ENCODE measurements at places on chromosomes 4 and X.

- no peak for DNase-seq
Observed at GRCh38 chr4:6990661-6991060, 52.5 kb upstream of the TADA2B start.

DNA sequence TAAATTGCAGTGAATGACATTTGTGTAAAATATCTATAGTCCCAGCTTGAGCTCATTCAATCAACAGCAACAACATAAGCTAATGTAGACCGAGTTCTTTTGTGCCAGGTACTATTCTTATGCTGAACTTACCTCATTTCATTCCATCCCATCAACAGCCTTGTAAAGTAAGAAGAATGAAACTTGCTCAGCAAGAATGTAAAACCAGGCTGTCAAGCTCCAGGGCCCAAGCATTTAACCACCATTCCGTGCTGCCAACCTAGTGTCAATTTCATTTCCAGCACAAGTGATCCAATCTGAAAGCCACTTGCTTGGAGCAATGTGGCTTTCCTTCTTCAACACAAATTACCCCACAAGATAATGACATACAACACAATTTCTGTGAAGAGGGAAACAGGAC is 36.6 kb downstream of the RASSF6 start:
- no peak for DNase-seq

- no peak for DNase-seq
Observed at GRCh38 chr4:164350061-164350460, 403.9 kb upstream of the SMIM31 start.

GRCh38 chrX:100874325-100874724 is at the start of gene NOX1:
Gene NOX1, minus strand, starts transcription at chrX:100874359. Its CDS starts 220 bp downstream, at chrX:100874139.
- DNase-seq, result no peak

GRCh38 chrX:9885150-9885549 is 82.0 kb upstream of the CLDN34 start:
- no peak for DNase-seq

DNA sequence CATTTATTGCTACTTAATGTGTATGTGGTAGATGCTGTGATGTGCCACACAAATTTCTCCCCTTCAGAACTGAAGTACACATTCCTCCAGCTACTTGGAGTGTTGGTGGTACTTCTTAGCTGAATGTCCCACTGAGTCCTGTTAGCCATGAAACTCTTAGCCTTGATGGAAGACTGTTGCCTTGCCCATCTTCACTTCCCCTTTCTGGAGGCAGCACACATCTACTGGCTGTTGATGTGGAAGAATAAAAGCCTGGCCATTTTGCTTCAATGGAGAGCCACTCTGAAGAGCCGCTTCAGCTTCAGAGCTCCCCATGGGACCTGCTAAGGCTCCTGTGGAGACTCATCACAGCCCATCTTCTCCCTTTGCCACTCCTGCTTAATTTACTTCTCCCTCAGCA is 157.7 kb upstream of the PITX2 start:
- DNase-seq, result no peak

DNA sequence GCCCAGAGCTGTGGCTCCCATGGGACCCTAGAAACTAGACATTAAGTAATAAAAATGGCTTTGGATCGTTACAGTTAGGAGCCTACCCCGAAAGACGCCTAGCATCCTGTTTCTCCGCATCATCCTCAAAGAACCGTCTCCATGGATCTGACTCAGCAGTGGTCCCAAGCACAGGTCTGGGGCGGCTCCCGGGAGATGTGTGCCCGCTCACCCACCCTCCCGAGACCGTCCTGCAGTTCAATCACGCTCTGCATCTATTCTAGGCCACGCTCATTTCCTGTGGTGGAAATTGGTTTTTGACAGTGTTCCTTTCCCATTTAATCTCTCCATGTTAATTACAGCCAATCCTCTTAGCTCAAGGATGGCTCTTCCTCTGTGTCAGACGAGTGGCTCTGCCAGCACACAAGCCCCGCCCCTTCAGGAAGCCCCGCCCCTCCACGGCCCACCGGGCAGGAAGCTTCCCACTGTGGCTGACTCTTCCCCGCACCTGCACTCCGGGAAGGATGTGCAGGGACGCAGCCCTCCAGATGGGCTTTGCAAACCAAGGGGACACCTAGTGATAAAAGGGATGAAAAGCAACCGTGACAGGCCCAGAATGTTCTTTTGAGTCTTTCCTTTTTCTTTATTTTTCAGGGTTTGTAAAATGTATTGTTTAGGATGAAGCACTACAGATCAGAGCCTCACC is 34.5 kb upstream of the HELT start:
- no peak for DNase-seq

DNA sequence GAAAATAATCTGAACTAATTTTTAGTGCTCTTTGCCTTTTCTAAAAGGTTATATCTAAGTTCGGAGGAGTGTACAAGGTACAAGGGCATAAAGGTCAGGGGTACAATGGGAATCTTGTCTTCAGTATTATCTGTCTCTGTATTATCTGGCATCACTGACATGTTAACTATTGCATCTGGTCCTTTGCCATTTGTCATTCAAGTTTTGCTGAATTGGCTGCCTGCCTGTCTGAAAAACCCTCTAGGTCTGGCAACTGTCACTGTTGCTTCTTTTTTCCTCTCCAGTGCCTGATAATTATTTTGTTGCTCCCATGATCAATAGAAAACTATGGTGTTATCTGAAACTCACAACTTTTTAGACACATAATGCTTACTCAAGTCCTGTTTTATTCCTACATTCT is 112.5 kb upstream of the STK26 start:
- no peak for DNase-seq

DNA sequence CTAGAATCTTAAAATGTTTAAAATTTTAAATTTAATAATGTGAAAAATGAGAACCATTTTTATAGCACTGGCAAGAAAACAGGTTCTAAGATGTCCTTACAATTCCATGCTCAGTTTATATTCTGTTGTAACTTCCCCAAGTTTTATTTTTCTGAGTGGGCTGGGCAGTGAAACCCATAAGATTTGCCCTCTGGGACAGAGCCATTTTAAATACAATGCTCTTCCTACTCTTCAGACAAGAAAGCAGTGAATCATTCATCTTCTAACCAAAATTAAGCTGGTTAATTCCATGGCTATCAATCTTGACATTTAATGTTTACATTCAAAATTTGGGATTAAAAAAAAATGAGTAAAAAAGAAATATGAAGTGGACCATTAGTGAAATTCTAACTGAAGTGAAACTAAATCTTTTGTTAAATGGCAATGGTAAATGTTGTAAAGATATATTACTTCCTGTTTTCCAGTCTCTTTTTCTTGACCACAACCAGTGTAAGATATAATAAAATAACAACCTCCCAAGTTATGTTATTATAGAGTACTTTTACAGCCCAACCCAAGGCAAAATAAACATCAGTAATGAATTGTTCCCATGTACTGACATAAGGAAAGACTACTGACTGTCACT is 37.2 kb upstream of the PTPN13 start:
- no peak for DNase-seq

DNA sequence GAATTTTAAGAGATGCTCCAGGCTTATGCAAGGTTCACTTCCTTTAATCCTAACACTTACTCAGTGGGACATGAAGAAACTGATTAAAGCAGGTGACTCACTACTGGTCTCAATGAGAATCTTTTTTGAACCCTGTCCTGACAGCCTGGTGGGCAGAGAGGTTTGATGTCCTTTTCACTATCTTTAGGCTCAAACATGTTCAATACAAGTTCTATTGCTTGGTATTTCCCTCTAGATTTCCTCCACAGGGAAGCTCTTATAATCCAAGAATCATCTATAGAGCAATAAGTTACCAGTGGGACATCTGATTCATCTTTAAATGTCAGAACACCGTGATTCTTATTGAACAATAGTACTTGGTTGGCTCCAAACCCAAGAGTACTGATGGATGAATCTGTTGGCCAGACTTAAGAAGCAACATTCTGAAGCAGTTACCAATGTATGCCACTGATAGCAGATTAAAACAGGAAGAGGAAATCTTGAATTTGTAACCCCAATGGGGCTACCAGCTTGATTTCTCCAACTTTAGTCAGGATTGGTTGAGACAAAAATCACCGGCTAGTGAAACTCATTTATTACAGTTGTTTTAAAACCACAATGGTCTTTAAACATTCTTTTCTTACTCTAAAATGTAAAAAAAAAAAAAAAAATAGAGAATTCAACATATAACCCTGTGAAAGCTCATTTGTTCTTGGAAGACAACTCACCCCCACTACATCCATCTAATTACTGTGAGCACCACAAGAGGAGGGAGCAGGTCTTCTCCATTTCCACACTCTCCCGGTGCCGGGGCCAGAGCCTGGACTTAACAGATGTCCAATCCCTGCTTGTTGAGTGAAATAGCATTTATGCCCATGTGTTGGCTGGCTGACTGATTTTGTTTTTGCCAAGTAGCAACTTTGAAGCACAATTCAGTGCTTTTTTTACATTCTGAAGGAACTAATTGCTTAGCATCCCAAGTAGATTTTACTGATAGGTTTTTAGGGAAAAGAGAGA is 43.3 kb downstream of the FGFBP1 start:
- no peak for DNase-seq

DNA sequence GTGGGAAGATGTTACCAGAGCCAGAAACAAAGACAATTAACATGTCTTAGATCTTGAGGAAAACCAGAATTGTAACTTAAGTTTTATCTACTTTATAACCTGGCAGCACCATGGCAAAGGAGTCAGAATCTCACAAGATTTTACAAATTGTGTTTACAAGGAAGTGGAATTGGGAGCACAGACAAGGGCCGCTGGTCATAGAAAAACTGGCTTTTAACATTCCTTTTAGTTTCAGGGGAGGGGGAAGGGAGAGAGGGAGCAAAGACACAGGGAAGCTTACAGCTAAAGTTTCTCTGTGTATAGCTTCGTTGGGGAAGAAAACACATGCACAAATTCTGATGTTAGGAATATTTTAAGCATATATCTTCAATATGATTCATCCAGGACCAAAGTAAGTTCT is 10.3 kb upstream of the UGT2B11 start:
- DNase-seq, result no peak

DNA sequence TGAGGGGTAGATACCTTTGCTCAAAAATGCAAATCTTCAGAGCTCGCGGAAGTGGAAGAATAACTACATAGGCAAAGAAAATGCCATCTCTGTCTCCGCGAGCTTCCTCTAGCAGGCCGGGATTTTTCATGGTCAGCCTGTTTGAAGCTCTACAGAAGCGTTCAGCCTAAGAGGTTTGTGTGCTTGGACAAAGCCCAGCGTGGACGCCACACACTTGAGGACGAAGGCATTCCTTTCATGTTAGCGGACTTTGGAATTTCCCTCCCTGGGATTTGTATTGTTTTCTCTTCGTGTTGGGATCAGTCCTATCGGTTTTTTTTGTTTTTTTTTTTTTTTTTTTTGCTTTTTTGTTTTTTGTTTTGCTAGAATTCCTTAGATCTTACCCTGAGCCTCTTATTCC is 53.7 kb downstream of the SMIM31 start:
- no peak for DNase-seq

GRCh38 chr4:31084806-31085416 is 364.7 kb downstream of the PCDH7 start:
- DNase-seq, result no peak

DNA sequence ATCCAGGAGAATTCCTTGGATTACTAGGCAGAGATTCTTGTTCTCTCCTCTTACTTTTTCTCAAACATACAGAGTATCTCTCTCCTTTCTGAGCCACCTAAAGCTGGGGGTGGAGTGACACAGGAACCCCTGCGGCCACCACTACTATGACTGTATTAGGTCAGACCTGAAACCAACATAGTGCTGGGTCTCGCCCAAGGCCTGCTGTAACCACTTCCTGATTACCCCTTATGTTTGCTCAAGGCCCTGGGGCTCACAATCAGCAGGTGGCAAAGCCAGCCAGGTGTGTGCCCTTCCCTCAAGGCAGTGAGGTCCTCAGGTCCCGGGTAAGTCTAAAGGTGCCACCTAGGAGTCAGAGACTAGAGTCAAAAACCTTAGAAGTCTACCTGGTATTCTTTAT is 166.4 kb downstream of the PARM1 start:
- no peak for DNase-seq

- no peak for DNase-seq
Observed at GRCh38 chr4:93409035-93409434, 419.5 kb upstream of the ATOH1 start.

- DNase-seq, result no peak
Observed at GRCh38 chrX:41419082-41419481, 28.1 kb upstream of the NYX start.

DNA sequence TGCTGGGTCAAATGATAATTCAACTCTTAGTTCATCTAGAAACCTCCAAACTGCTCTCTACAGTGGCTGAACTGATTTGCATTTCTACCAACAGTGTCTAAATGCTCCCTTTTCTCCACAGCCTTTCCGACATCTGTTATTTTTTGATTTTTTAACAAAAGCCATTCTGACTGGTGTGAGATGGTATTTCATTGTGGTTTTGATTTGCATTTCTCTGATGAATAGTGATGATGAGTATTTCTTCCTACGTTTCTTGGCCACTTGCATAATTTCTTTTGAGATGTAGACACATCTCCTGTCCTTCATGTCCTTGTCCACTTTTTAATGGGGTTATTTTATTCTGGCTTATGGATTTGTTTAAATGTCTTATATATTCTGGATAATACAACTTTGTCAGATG is 298.2 kb upstream of the ARSJ start:
- no peak for DNase-seq

DNA sequence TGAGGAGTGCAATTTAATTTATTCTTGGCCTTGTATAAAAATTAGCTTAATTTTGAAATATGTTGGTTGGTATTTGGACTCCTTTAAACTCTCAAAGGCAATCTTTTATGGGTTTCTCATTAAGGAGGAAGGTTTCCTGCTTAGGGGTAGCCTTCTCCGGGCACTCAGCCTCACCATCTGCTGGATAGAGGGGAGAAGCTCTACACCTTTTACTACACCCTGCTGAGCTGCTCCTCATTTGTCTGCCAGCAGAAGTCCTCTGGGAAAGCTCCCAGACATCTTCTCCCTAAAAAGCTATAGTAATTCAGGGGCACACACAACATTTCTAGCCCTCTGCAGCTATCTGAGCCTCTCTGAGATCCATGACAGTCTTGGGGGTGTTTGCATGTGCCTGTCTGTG is 179.1 kb downstream of the SOWAHB start:
- no peak for DNase-seq

- no peak for DNase-seq
Observed at GRCh38 chr4:146458594-146458993, 63.1 kb downstream of the SLC10A7 start.

- DNase-seq, result no peak
Observed at GRCh38 chr4:38865445-38865844, 2.2 kb upstream of the FAM114A1 start.

- no peak for DNase-seq
Observed at GRCh38 chr4:148503681-148504080, 61.5 kb upstream of the NR3C2 start.

DNA sequence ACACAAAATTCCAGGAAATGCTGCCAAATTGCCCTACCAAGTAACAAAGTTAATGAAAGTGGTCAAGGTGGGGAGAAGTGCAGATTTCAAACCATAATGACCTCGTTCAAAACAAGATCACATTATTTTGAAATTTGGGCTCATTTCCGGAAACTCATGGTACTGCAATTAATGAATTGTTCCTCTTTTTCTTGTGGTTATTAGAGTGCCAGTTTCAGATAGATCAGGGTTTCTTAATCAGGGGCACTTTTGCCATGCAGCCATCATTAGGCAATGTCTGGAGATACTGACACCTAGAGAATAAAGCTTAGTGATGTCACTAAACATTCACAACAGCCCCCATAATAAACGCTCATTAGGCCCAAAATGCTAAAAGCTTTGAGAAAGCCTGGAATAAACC is 381.5 kb upstream of the GALNT7 start:
- no peak for DNase-seq

Data from cortex of kidney (tissue), 1 donor.